Karpas-422 (cell line): ENCODE measurements at places on chromosomes 13 and 19.
A peak's percentile ranks its signal among the peaks of the same experiment; 100 is the strongest.

DNA sequence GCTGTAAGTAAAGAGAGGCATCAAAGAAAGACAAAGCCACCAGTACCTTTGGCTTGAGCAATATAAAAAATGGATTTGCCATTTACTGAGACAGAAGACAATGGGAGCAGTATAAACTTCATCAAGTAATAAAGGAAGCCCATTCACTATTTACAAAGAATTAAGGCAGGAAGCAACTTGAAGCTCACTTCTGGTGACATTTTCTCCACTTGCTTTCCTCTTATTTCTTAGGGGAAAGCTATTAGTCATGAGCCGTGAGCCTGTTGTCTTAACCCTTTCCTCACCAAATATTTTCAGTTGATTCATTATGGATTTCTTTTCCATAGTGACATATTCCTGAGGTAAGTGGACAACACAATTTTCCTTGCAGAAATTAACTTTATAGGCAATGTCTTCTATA, 156.8 kb downstream of the DNAJC3 start:
- no peak for DNase-seq

GRCh38 chr13:51291341-51291740, 48.1 kb upstream of the SERPINE3 start:
- DNase-seq = no peak

- DNase-seq = peak; percentile 56
These were observed 1033.6 kb downstream of the SLITRK5 start for GRCh38 chr13:88704600-88705275.

GRCh38 chr19:35030257-35031071, at the start of gene SCN1B:
Gene SCN1B (plus strand): TSS chr19:35030470. CDS start chr19:35030821, 351 bp downstream.
- DNase-seq = peak; percentile 60

GRCh38 chr13:61857198-61857597, 441.5 kb upstream of the PCDH20 start:
- DNase-seq = no peak

DNA sequence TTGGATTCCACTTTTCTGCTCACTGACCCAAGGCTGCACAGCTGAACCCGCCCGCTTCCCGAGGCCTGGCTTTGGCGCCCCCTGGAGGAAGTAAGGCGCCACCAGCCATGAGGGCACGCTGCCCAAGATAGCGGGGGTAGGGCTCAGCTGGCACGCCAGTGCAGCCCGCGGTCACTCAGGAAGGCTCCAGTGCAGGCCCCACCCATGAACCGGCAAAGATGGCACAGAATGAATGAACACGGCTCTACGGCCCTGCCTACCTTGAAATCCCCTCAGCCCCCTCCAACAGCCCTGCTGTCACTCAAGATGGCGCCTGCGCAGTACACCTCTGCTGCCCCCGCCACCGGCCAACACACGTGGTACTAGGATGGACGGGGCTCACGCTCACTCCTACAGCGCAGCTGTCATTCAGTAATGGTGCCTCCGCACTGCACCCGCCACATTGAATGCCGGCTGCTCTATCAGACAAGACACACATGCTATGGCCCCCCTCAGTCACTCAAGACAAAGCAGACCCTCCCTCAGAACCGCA, 3.0 kb downstream of the PEG3 start:
- no peak for DNase-seq

DNA sequence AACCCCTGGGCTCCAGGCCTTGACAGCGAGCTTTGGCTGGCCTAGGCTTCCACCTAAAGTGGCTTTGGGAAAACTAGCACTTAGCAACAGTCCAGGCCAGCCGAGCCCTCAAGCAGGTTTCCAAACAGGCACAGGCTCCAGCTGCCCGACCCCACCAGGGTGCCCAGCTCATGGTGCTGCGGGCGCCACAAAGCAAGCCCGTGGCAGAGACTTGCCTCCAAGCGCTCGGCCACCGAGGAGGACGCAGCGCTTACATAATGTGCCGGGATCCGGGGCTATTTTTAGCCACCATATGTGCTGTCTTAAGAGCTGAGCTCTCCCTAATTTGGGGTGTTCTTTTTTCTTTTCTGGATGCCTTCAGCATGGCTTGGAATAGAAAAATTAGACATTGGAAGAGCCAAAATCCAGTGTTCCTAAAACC, 56.1 kb upstream of the F7 start:
- DNase-seq = no peak

DNA sequence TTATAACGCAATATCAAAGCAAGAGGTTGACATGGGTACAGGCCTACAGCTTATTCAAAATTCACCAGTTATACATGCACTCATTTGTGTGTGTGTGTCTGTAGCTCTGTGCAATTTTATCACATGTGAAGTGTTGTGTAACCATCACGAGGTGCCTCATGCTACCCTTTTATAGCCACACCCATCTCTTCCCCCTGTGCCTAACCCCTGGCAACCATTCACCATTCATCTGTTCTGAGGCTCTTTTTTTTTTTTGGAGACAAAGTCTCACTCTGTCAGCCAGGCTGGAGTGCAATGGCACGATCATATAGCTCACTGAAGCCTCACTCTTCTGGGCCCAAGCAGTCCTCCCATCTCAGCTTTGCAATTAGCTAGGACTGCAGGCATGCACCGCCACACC, 78.4 kb downstream of the DPF1 start:
- DNase-seq = no peak

DNA sequence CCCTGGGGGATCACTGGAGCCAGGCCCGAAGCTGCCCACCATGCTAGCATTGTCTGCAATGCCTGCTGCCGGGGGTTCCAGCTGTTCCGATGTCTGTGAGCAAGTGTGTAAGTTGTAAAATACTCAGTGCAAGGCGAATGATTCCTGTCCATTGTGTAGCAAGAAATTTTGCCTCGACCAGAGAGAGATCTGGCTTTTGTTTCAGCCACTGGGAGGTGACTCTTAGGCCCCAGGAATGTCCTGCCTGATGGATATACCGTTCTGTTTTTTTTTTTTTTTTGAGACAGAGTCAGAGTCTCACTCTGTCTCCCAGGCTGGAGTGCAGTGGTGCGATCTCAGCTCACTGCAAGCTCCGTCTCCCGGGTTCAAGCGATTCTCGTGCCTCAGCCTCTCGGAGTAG, 7.3 kb upstream of the GADD45B start:
- no peak for DNase-seq

GRCh38 chr13:98267080-98267912, 90.2 kb upstream of the RNF113B start:
- DNase-seq = no peak

DNA sequence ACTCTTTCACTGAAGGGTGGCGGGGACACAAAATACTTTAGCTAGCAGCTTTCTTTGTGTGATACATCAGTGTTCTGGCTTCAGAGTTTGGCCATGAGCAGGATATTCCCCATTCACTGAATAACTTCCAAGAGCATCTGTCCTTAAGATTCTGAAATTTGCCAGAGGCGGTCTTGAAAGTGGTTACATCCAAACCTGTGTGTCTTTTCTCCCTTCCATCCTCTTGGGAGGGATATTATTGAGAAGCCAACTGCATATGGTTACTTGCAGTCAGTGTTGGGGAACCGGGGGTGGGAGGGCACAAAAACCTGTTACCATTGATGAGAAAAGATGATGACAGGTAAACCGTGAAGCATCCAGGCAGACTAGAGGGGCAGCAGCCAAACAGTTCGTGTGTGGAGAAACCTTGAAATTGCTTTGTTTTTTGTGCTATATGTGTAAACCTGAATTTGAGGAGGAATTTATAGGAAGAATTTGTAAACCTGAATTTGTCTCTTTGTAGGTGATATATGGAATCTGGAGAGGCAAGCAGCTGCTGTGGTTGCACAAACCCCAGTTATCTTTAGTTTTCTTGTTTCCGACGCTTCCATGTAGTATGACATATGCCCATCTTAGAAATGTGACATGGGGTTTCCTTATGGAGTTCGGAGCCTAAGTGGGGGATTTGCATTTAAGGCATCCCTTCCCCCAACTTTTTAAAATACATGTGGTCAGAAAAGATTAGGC, 104.8 kb downstream of the WDFY2 start:
- DNase-seq = no peak

GRCh38 chr13:39405596-39406205, 197.3 kb downstream of the LHFPL6 start:
- DNase-seq = no peak

GRCh38 chr19:49390131-49390928, 2.3 kb downstream of the KASH5 start:
- peak; percentile 75 for DNase-seq

- no peak for DNase-seq
These were observed 67.3 kb upstream of the KLF12 start for GRCh38 chr13:74201530-74201929.

GRCh38 chr13:38821770-38822551, 135.1 kb downstream of the FREM2 start:
- DNase-seq = no peak

GRCh38 chr13:107846642-107847041, 368.7 kb downstream of the LIG4 start:
- DNase-seq = no peak

GRCh38 chr19:17323964-17324332, 10.7 kb downstream of the ANO8 start:
- no peak for DNase-seq

- no peak for DNase-seq
These were observed 31.9 kb downstream of the KPNA3 start for GRCh38 chr13:49760558-49760957.

GRCh38 chr19:43525836-43526771, 897 bp downstream of the ETHE1 start:
- no peak for DNase-seq

DNA sequence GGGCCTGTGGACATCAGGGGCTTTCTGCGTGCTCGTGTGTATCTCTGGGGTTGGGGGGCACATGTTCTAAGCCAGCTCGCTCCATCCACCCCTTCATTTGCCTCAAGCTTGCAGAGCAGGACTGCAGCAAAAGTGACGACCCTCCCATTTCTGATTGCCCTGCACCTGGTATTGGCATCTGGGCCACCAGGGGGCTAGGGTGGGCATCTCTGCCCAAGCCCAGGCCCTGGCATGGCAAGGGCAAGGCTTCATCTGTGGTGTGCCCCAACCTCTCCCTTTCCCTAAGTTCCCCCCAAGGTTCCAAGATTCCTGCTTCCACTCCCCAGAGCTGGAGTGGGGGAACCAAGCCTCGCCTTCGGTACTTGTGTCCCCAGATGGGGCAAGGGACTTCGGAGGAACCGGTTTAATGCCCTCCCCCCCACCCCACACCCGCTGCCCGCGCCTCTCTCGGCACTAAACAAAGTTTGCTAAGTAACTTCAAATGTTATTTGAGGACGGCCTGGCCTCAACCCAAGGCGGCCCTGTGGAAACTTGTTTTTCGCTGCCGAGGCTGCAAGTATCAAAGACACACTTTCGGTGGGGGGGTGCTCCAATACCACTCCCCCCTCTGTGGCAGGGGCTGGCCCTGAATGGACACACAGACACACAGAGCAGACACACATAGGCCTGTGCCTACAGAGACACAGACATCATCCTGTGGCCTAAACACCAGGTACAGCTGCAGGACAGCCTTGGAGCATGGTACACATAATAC, 12.2 kb downstream of the NFIX start:
- DNase-seq = no peak

DNA sequence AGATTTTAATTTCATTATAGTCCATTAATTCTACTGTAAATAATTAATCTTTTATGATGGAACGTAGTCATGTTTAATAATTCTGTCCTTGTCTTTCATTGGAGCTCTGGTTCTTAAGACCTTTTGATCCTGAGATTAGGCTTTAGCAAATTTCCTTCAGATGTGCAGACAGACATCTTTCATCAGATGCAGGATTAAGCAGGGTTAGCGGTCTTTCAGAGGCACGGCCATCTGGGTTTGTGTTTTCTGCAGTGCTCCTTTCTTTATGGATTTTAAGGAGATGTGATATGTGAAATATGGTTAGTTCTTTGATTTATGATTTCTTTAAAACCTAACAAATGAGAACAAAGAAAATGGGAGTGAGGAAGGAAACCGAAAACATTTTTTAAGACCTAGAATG, 643.9 kb upstream of the SGCG start:
- DNase-seq = no peak

- DNase-seq = no peak
These were observed 6.0 kb upstream of the KXD1 start for GRCh38 chr19:18551631-18552030.

- DNase-seq = peak; percentile 95
These were observed 966 bp downstream of the JUNB start for GRCh38 chr19:12792051-12792852.
